ENCODE measurements at places on chromosomes 7 and 10.

DNA sequence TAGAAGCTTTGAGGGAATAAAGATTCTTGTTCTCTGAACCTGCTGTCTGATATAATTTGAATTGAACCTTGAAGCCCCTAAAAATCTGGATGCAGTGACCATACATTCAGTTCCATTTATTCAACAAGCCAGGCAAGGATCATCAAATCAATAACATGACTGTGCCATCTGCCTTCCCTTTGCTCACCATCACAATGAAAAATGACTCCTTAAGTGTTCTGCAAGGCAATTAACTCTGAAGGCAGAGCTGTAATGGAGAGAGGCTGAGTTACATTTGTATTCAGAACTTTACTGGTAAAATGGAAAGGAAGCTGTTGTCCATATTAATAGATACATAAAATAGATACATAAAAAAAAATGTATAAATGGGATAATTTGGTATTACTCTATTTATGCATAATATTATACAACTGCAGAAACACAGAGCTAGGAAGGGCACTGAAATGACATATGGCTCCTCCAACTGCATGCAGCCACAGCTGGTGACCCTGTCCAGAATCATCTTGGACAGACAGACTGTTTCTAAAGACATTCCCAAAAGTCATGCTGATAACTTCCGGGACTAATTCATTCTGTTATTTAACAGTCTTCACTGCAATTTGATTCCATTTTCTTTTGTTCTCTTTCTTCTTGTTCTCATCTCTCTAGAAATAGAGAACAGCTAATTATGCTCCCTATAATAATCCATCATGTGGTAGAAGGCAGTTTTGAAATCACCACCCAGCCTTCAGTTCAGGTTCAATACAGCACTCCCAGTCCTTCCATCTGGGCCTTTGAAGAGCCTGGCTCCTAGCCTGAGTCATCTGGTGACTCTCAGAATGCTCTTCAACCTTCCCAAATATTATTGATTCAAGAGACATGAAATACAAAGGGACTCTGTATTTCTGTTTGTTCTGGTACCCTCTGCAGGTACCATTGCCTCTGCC, 412.6 kb downstream of the GFRA1 start:
- DNase-seq, result no peak

DNA sequence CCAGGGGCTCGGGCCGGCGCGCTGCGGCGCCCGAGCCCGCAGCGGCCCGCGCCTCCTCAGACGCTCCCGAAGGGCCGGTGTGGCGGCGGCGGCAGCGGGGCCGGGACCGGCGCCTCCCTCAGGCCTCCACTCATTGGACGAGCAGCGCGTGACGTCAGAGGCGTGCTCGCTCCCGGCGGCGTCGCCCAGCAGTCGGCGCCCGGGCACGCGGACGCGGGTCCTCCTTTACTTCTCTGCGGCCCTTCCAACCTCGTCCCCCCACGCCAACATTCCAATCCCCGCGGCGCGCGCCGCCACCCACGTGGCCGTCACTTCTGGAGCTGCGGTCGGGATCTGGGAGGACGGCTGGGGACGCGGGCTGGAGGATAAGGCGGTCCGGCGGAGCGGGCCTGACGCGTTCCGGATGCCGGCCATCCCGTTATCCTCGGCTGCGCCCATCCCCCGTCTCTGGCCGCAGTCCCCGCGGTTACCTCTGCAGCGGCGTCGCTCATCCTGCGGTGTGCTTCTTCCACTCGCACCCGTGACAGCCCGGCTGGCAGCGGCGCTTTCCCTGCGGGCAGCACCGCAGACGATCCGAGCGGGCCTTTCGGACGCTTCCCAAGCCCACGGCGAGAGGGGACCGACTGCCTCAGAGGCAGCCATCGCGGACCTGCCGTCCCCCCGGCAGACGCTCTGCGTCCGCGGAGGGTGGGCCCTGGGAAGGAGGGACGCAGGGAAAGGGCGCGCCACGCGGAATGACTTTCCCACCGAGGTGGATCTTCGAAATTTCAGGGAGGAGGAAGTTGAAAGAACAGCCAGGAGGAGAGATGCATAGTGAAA, at the start of gene PDZD8:
PDZD8 (minus strand) TSS at position 81 of the 819 bp plus-strand sequence. CDS start 213 bp downstream, outside the sequence.
- peak; percentile 93 for DNase-seq

DNA sequence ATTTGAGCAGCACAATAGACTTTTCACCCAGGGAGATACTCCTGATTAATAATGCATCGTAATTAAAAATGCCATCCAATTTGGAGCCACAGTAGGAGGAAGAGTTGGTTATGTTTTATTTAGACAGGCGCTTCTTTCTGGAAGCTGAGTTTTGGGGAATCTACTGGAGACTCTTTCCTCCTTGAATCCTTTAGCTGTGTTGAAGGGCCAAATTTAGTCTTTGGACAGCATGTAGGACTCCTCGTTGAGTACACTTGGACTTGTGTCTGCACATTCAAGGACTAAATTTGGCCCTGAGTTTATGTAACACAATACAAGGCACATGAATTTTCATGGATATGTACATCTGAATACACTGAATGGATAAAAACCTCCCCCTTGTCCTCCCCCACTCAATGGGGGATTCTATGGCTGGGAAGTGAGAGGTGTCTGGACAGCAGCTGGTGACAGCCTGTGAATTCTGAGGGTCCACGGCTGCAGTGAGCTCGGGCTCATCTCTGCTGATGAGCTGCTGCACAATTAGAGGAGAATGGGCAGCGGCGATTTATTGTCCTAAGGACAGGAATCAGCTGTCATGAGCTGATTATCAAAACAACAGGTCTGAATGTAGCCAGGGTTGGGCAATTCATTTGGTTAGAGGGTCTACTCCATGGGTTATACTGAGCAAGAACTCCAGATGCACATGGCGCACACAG, 95.2 kb downstream of the PRTFDC1 start:
- no peak for DNase-seq

DNA sequence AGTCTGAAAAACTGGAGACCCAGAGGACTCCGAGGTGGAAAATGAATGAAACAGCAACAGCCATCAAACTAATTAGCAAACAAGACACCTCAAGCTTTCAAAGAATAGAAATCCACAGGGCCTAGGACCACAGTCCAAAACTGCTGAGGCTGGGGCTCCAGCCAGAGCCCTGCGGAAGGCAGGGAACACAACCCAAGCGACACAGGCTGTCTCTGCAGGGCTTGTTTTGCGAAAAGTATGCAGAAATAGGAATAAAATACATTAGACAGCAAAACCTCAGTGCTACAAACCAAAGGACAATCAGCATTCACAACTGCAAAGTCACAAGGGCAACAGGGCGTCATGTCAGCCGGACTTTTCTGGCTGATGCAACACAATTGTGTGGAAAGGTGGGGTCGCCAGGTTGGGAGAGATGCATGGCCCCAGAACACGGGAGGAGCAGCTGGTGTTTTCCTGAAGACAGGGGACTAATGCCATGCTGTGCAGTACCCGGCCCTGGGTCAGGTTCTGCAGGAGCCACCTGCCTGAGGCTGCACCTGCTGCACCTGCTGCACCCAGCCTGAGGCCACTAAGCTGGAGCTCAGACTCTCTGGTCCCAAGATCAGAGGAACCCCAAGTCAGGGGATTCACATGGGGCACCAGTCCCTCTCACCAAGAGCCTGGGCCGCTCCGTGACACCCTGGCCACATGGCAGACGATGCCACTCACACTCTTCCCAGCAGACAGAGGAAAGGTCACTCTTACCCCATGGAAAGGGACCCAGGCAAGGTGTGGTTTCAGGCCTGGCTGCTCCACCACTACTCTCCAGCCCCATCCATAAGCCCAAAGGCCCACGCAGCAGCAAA, 74.2 kb downstream of the MAD1L1 start:
- no peak for DNase-seq

DNA sequence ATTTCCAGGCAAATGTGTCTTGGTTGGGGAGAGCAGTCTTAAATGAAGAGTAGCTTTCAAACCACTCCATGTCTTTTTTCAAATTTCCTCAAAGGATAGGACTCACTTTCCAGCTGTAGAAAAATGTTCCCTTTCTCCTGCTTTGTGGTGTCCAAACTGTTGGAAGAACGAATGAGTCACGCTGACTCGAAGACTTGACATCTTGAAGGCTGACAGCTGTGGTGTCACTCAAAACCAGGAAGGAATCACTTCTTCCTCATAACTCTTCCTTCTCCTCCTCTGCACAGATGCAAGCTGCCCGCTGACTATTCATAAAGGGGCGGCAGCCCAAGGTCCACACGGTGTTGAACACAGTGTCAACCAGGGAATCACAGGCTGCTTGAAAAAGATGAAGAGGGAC, 19.2 kb downstream of the PLA2G12B start:
- DNase-seq, result peak; percentile 49

GRCh38 chr10:29415876-29416275, 127.0 kb downstream of the LYZL1 start:
- no peak for DNase-seq

DNA sequence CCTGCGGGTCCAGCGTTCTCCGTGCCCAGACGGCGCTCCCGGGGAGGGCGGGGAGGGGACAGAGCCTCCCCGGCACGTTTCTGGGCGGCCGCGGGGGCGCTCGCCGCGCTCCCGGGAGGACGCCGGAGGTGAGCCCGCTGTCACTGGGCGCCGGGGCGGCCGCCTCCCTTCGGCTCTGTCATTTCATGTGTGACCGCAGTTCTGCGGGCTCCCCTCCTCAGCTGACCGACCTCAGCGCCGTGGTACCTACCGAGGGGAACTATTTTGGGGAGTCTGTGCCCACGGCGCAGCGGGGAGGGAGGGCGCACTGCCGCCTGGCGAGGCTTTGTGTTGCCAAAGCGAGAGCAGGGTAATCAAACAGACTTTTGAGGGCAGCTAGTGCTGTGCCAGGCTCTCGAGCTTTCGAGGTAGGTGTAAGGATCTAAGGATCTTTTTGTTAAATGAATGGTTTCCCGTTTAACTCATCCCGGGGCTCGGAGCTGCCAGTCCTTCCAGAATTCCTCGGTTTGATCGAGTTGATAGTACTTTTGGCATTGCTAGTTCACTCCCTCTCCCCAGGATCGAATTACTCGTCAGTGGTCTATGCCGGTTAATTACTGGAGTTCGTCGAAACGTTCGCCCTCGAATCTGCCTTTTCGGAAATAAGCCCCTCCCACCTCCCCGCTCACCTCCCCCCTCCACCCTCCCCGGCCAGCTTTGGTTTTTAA, 1.9 kb downstream of the ARID5B start:
- peak; percentile 64 for DNase-seq

DNA sequence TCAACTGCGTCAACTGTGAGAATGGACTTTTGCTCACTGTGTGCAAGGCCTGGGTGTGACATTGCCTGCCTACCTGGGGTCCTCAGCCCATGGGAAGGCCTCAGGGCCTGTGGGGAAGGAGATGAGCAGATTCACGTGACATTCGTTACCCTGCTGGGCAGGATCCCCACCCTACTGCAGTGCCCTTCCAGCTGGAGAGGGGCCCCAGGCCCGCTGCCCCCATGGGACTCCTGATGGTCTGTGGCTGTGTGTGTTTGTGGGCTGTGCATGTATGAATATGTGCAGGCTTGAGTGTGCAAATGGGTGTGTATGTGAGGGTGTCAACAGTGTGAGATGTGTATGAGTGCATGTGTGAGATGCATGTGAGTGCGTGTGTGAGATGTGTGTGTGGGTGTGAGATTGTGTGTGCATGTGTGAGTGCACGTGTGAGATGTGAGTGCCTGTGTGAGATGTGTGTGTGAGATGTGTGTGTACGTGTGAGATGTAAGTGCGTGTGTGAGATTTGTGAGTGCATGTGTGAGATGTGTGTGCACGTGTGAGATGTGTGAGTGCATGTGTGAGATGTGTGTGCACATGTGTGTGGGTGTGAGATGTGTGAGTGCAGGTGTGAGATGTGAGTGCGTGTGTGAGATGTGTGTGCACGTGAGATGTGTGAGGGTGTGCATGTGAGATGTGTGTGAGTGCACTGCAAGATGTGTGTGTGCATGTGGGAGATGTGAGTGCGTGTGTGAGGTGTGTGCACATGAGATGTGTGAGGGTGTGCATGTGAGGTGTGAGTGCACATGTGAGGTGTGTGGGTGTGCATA, 29.7 kb downstream of the PPIF start:
- no peak for DNase-seq

DNA sequence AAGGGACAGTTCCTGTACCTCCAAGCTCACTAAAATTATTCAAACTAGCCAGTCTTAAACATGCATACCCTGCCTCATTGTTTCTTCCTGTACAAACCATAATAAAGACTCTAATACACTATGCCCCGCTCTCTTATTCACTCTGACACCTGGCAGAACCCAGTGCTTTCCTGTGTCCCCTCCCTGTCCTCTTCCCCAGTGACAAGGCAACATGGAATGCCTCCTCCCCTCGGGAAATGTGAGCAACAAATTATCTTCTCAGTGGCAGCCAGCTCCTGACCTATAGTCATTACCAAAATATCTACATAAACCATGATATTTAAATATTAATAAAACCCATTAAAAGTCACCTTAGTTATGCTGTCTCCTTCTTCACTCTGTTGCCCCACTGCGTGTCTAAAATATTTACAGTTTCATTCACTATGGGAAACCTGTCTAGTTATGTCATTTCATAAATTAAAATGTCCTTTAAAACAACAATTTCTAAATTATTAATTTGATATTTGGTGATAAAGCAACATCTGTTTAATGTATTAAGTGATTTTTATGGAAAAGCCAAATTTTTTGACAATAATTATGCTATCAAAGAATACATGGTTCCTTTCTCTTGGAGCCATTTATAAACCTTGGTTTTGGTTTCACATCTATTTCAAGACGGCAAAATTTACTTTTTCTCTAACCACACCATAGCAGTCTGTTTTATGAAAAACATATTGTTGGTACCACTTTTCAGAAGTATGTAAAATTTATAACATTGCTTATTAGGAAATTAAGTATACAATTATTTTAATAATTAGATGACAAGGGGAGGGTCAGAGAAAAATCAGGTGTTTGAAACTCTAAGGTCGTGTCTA, 1355.2 kb downstream of the XPNPEP1 start:
- no peak for DNase-seq

DNA sequence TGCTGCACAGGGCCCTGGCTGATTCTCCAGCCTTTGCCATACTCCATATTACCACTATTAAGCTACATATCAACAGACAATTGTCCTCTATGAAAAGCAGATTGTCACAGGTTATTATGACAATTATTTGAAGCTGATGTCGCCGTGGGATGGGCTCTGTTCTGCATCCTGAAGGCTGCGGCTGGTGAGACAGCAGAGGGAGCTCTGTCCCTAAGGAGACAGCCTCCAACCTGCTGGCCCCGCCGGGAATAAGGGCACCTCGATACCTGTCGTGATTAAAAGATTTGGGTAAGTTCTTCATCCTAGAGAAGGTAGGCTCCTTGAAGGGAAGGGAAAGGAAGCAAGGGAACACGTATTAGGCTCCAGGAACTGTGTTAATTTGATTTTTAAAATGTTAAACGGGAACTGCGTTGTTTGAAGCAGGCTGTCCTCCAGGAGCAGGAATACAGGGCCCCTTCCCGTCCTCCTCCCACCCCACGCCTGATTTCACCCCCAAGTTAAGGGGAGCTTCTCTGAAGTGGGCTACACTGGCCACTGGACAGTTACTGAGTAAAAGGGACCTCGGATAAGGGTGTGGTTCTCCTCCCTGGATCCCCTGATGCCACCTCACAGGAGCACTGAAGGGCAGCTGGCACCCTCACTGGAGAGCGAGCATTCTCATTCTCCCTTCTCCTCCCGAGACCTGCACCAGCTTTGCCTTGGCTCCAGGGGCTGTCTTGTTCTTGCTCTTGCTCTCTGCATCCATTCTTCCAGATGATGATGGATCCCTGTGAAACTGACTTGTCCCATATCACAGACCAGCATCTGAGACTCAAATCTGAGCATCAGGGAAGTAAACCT, 11.8 kb upstream of the TIAL1 start:
- DNase-seq, result peak; percentile 8
